T-helper 17 cell (primary cell): ENCODE measurements at places on chromosomes 11 and 22.

GRCh38 chr11:78426845-78427244 is 9.2 kb upstream of the GAB2 start:
- no peak for DNase-seq

DNA sequence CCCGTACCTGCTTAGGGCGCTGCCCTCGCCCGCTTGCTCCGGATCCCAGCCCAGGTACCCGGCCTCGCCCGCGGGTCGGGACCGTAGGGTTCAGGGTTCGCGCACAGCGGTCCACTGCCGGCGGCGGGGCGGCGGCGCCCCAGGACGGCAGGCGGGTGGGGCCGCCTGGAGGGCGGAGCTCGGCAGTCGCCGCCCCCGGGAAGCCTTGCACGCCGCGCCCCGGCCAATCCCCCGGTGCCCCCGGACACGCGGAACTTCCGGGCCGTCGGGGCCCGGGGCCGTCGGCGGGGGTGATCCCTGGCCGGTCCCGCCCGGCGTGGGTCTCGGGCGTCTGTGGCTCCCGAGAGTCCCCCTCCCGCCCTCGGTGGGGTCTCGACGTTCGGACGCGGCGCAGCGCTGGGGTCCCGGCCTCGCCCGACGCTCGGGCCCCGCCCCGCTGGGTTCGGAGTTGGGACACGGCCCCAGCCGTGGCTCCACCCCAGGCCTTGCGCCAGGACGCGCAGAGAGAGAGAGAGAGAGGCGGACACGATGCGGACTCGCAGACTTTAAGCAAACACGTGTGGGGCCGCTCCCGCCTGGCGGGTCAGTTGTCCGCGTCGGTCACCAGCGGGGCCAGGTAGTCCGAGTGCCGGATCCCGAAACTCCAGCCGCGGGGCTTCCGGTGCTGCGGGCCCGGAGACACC is at the start of gene TYMP:
Gene TYMP, minus strand, starts transcription at position 116 of the 683 bp plus-strand sequence. CDS start 303 bp downstream, outside the sequence.
- DNase-seq = peak; percentile 60

- no peak for DNase-seq
Observed at GRCh38 chr11:67468456-67468758, 644 bp downstream of the TMEM134 start.

GRCh38 chr11:72326151-72326848 is 82.3 kb upstream of the PHOX2A start:
- no peak for DNase-seq

DNA sequence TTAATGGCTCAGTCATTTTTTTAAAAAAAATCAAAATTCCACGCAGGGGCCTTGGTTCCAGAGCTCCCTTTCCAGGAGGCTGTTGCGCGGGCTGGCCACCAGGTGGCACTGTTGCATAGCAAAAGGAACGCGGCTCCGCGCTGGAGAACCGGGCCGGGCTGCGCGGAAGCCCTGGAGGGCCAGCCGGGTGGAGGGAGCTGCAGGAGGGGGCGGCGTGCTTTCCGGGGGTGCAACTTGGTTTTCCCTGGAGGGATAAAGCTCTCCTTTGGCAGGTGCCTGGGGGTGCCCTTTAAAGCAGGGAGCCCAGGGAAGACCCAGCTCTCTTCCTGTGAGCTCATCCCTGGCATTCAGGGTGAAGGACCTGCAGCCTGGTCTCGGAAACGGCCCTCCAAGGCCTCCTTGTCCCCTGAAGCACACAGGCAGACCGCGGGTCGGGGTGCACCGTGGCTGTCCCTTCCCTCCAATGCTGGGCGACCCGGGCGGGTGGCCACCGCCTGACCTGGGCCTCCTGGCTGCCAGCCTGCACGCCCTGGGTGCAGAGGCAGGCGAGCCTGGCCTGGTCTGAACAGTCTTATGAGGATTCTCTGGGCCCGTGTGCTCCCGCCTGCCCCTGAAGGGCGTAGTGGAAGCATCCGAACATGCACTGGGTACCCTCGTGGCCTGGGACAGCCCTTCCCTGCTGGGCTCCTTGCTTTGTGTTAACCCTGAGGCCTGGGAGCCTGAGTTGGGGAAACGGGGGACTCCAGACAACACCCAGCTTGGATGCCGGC is 23.4 kb downstream of the KRTAP5-5 start:
- DNase-seq = peak; percentile 71

GRCh38 chr11:36722421-36722820 is 124.4 kb upstream of the RAG2 start:
- DNase-seq = no peak

DNA sequence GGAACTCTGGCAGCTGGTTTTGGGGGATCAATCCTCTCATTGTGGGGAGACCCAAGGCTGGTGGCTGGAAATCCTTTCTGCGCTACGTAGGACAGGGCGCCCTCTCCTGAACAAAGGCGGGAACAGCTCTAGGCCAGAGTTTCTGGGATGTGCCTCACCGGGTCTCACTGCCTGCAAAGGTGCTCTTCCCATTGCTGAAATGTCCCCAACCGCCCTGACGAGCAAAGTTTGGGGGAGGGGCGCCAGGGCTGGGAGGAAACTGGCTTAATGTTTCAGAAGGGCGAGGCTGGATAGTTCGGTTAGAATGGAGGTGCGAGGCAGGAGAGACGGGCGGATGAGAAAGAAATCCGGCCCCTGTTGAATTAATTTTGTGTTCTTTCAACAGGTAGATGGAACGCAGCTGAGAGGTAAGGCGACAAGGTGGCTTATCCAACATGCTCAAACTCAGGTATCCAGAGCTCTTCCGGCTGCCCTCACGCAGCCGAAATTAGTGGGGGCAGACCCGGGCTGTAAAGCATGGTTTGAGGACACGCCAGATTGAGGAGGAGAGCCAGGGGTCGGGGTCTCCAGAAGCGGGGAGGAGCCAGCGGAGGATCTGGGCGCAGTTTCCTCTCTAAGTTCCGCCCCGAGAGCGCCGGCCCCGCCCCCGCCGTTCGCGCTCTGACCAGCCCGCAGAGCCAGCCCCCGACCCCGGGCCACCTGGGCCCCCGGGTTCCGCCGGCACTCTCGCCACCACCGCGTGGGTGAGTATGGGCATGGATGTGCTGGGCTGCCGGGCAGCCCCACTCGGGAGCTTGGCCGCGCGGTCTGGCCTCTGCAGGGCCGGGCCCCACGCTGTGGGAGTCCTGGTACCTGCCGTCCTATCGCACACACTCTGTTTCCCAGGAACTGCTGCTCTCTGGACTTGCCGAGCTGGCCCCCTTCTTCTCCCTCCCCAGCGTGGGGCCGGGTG is at the start of gene PGAP2:
Gene PGAP2, plus strand, starts transcription at position 652 of the 952 bp plus-strand sequence. CDS start 2,700 bp downstream, outside the sequence.
- DNase-seq = peak; percentile 36

DNA sequence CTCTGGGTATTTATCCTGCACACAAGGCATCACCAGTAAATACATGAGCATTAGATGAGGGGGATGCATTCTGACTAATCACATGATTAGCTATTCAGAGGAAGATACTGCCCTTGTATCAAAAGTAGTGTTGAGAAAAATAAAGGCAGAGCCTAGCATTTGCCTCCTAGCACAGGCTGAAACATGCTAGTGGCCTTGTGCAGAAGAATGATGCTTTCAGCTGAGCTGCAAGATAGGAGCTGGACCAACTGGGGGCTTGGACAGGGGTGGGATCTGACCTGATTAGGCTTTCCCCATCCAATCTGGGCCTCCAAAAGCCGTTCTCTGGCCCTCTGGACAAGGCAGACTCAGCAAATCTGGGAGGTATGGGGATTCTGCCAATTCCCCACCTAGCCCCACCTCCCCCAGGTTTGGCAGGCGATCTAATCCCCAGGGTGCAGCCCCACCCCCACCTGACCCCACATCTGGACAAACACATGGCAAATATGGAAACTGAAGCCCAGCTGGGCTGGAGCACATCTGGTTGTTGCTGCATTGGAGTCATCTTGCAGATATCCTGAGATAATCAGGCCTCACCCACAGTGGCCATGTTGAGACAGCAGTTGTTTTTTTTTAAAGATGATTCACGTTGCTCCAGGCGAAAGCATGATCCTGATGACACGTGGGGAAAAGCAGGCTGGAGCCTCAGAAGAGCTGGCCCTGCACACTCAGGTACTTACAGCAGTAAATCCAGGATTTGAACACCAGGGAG is 4.4 kb upstream of the MISFA start:
- no peak for DNase-seq

- DNase-seq = no peak
Observed at GRCh38 chr11:103633068-103633788, 403.2 kb upstream of the DDI1 start.

DNA sequence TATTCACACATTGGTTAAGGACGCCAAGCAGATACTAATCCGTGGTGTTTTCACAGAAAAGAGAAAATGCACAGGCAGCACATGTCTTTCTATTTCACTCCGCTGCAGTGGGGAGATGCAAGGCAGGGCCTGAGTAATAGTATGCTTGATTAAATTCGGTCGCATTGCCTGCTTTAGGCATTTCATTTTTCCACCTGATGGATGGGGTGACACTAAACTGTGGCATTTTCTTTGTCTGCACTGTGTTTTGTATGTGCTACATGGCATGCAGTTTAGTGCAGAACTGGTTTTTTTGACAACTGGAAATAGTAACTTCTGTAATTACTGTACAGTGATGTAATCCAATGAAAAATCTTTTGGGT is 94.9 kb downstream of the SLC17A6 start:
- no peak for DNase-seq

DNA sequence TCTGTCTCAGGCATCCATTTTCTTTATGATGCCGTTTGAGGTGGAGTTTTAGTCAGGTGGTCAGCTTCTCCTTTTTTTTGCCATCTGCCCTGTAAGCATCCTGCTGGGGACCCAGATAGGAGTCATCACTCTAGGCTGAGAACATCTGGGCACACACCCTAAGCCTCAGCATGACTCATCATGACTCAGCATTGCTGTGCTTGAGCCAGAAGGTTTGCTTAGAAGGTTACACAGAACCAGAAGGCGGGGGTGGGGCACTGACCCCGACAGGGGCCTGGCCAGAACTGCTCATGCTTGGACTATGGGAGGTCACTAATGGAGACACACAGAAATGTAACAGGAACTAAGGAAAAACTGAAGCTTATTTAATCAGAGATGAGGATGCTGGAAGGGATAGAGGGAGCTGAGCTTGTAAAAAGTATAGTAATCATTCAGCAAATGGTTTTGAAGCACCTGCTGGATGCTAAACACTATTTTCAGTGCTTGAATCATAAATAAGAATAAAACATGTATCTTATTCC is 10.9 kb upstream of the HBE1 start:
- DNase-seq = no peak

- DNase-seq = no peak
Observed at GRCh38 chr11:66848671-66849500, 5.6 kb downstream of the RCE1 start.

DNA sequence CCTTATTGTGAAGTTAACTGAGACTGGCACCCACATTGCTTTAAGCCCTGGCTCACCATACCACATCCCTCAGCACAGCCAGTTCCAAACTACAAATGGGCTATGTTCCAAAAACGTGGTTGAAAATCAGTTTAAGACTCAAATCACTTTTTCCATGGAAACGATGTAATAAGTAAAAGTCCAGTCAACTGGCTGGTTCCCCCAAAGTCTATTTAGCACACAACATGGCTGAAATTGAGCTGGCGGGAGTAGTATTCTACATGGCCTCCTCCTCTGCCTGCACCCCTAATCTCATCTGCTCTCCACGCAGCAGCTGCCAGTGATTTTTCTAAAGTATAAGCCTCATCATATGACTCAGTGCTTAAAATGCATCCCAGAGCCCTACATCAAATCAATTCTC is 40.9 kb upstream of the BIRC3 start:
- DNase-seq = no peak

- DNase-seq = no peak
Observed at GRCh38 chr22:26050079-26050478, 119.2 kb upstream of the SEZ6L start.

GRCh38 chr11:47797633-47798032 is 30.5 kb upstream of the FNBP4 start:
- DNase-seq = no peak

- DNase-seq = no peak
Observed at GRCh38 chr11:101810546-101810945, 104.3 kb upstream of the CEP126 start.

DNA sequence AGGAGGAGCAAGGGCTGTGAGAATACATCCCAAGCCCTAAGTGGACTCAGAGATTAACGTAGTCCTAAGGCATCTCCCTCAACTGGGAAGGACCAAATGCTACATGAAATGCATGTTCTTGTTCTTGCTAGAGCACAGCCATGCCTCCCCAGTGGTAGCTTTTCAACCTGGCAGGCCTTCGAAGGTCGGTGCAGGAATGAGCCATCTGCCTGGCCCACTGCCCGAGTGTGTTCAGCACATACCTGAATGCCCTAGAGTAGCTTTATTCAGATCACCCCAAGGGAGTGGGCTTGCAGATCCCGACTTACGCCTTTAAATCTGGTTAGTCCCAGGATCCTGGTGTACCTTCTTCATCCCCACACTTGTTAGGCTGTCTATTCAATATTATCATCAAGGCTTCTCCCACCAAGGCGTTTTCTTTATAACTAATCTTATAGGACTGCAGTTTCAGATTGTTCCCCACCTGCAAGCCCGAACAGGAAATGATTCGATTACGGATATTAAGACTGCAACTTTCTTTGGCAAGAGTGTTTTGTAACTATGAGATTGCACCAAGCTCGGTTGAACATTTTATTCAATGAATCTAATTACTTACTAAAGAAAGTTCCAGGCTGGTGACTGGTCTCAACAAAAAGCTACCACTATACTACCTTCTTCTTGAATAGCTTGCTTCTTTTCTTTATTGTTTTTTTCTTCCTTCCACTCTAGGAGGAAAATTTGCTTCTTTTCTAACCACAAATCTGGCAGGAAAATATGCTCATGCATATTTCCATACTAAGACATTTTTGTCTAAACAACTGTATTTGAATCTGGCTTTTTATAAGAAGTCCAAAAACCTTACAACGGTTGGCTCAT is 115.6 kb downstream of the SGSM3 start:
- DNase-seq = no peak

- no peak for DNase-seq
Observed at GRCh38 chr11:123760894-123761293, 6.6 kb upstream of the OR6X1 start.

DNA sequence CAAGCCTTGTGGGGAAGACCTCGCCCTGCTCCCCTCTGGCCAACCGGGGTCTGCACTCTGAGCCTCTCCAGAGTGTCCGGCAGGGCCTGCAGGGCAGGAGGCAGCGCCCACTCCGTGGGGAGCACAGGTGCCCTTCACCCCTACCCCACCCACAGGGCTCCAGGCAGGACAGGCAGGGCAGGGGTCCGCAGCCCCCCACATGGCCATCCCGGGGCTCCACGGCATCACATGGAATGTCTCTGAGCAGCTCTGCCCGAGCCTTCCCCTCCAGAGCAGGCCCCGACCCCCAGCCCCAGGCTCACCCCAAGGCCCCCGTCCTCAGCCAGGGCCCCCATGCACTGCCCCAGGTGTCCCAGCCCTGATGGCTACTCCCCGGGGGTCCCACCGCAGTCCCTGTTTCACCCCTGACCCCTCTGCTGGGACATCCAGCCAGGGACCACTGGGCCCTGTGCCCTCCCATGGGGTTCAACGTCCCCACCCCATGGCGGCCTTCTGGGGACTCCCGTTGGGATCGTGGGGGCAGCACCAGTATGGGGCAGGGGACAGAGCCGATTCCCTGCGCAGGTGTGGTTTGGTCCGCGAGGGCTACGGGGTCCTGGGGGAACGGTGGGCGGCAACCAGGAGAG is 77.7 kb downstream of the BRD1 start:
- DNase-seq = no peak

- no peak for DNase-seq
Observed at GRCh38 chr11:93842461-93842860, 8.0 kb downstream of the VSTM5 start.
